ENCODE measurements at places on chromosomes 2 and 18. TPM values are rescaled to one million over a fixed set of nuclear protein-coding genes. Genes with fewer than 3 reads are reported as not detected.
A peak's percentile ranks its signal among the peaks of the same experiment; 100 is the strongest.

DNA sequence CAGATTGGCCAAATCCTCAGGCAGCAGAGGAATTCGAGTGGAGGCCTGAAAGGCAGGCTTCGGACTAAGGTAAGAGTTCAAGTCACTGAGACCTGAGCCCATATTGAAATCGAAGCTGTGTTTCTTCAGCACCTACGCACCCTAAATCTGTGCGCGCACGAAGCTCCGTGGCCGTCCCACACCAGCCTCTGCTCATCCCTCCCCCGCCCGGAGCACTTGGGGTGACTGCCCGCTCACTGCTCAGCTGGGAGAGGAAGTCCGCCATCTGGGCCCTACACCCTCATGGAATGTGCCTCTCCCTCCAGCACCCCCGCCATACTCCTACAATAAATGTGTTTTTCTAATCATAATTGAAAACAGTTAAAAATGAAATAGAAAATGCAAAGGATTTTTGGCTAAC is 734.5 kb downstream of the GALR1 start:
- no peak for DNase-seq

- DNase-seq, result no peak
Measured at GRCh38 chr2:9251154-9252001, 44.8 kb downstream of the ASAP2 start.

DNA sequence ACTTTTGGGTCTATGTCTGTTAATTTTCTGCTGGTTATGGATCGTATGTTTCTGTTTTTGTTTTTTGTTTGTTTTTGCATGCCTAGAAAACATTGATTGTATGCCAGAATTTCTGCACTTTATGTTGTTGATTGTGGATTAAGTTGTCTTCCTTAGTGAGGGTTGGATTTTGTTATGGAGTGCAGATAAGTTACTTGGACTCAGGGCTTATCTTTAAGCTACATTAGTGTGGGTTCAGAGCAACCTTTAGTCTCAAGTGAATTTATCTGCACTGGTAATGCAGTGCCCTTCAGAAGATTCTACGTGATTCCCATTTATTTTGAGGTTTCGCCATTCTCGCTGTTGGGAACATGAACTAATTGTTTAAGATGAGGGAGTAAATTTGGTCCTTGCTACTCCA is 32.9 kb downstream of the UBR3 start:
- DNase-seq, result no peak

DNA sequence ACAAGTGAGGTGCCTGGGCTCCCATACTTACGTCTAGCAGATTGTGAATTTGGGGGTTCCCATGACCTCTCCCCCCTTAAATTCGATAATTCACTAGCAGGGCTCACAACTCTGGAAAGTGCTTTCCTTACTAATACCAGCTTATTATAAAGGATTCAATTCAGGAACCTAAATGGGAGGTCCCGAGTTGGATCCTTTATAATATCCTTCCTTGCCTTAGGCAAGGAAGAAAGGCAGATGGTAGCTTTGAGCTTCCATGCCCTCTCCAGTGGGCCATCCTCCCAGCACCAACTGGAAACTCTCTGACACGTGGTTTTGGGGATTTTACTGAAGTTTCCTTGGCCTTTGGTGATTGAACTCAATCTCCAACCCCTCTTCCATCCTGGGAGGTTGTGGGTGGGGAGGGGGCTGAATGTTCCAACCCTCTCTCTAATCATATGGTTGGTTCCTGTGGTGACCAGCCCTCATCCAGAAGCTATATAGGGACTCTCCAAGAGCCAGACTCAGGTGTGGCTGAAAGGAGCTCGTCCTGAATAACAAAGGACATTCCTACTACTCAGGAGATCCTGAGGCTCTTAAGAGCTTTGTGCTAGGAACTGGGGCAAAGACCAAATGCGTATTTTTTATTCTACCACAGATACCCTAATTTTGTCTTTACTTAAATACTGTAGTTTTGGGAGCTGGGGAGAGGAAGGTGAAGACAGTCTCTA is 62.2 kb downstream of the HAUS1 start:
- DNase-seq, result no peak

DNA sequence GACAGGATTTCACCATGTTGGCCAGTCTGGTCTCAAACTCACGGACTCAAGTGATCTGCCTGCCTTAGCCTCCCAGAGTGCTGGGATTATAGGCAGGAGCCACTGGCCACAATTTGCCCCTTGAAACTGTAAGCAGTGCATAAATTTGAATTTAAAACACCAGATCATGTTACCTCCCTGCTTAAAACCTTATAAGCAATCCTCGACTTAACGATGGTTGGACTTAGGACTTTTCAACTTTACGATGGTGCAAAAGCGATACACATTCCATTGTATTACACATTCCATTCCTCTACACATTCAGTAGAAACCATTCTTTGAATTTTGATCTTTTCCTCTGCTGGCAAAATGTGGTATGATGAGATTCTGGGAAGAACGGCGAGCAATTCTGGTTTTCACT is 23.2 kb upstream of the EFR3B start:
- DNase-seq, result no peak

GRCh38 chr2:174682578-174683391 is 81.5 kb downstream of the CHRNA1 start:
- peak; percentile 57 for DNase-seq

DNA sequence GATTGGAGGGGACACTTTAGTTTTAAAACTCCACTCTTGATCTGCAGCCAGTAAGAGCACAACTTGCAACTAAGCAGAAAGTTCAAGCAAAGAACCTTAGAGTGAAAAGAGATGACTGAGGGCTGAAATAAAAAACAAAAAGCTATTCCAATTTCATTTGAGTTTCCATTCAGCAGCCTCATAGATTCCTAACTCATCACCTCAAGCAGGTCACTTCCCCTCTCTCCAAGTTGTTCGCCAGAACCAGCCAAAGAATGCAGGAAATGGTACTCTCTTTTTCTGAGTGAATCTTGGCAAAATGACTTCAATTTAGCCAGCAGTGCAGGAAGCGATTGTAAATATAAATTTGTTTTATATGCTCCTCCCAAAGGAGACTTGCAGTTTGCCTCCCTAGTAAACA is 213.3 kb downstream of the SETBP1 start:
- no peak for DNase-seq

DNA sequence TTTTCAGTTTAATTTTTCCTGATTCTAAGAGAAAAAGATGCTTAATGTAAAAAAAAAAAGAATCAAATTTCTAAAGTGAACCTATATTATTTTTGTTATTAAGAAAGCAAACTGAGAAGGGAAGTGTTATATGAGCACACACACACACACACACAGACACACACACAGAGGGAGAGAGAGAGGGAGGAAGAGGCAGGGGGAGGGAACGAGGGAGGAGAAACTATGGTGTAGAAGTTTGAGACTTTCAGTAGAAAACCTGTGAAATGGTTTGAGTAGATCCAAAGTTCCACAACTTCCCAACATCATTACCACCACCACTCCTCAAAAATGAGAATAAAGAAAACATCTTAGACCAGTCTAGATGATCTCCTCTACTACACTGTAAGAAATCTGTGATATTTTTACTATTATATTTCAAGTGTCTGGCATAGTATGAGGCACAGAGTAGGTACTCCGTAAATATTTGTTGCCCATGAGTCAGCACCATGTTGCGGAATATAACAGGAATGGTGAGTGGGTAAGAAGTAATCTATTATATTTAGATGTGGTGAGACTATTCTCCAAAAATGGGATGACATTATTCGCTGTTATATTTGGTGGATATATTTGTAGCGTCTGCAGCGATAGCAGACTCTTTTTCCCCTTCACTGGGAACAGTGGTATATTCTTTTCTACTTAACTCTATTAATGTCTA is 149.4 kb upstream of the DNMT3A start:
- no peak for DNase-seq

DNA sequence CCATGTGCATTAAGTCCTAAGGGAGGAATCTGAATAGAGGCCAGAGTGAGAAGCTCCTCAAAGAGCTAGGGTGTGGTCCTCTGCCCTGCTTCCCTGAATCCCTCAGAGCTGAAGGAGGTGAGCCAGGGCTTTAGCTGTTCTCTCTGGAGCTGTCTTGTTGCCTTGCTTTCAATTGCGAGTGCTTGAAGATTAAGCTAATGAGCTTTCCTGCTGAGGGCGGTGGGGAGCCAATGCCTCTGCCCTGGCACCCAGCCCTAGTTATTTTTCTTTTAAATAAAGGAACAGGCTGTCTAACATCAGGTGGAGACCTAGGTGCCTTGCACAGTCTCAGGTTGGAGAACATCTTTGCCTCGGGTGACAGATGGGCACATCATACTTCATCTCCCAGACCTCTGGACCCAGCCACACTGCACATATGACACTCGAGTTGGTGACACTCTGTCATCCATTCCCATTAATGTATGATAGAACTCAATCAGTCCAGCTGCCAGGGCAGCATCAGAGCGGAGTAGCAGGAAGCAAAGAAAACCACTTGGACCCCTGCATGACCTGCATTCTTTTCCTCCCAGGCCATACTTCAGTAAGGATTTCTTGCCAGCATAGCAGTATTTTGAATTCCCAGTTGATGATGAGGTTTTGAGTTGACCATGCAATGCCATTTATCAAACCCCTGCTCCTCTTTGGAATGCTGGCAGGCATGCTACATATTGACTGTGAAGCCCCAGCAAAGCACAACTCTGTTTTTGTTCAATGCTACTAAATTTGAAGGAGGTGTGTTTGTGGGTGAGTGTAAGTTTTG is 292.7 kb downstream of the RNF144A start:
- no peak for DNase-seq

GRCh38 chr2:64054161-64054915 is 35.1 kb upstream of the VPS54 start:
- no peak for DNase-seq

- no peak for DNase-seq
Measured at GRCh38 chr2:226079196-226079595, 679.7 kb downstream of the NYAP2 start.

DAPL1 gene
- total RNA-seq, result not detected

MC4R gene
- total RNA-seq, result not detected

ACYP2 gene
- total RNA-seq, result 5.8 TPM

AFG3L2 gene
- total RNA-seq, result 64.0 TPM
